ENCODE measurements at places on chromosomes 3 and 15.

- DNase-seq: no peak
Observed at GRCh38 chr15:97141360-97141759, 810.9 kb downstream of the NR2F2 start.

DNA sequence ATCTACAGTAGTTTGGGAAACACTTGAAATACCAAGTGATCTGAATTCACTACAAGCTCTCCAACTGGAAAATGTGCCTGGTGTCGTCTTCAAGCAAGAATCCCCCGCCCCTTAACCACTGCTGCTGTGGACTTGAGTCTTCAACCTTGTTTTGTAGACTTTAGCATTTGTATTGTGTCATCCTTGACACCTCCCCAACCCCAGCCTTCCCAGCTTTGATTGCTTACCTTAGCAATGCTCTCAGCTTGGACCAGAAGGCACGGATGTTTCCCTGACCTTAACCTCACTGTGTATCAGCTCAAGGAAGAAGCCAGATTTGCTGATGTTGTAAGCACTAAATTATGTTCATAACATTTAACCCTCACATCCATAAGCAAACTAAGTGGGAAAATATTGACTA is 146.4 kb downstream of the IGF1R start:
- no peak for DNase-seq

DNA sequence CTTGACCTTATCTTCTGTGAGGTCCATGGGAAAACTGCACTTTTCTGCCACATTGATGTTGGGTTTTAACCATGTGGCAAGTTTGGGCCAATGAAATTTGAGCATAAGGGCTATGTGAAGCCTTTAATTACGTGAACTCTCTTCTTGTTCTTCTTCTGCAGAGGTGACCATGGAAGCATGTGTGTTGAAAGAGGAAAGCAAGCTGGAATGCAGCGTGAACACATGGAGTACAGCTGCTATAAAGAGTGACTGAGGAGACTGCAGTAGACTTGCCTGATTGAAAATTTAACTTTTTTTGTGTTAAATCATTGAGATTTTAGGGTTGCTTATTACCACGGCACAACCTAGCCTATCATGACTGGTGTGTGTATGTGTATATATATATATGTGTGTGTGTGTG is 347.3 kb downstream of the ZIC1 start:
- no peak for DNase-seq

GRCh38 chr15:100061944-100062343 is 279.8 kb downstream of the ADAMTS17 start:
- DNase-seq: no peak

- no peak for DNase-seq
Observed at GRCh38 chr15:64502151-64502550, 41.8 kb downstream of the ZNF609 start.

GRCh38 chr15:35170207-35170606 is 85.1 kb upstream of the NANOGP8 start:
- no peak for DNase-seq

DNA sequence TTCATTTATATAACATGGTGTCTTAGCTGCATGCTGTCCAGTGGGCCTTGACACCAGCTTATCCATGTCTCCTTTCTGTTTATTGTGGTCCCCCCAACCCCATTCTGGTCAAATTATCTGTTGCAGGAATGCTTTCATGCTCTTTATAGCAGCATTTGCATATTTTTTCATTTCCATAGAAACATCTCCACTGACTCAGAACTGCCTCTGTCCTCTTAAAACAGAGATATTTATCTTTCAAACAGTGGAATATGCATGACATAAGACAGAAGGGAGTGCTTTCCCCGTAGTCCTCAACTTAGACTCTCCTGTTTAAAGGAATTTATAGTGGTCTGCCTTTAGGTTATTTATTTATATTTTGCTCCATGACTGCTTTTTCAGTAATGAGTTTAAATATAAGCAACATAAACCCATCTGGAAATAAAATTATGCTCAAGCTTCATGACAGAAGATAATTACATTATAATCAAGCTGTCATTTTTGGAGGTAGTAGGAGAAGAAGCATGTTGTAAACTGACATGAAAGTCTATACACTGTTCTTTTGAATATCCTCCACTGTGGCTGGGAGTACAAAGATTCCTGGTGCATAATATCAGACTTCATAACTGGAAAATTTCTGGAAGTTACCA is 179.5 kb upstream of the CD96 start:
- no peak for DNase-seq

DNA sequence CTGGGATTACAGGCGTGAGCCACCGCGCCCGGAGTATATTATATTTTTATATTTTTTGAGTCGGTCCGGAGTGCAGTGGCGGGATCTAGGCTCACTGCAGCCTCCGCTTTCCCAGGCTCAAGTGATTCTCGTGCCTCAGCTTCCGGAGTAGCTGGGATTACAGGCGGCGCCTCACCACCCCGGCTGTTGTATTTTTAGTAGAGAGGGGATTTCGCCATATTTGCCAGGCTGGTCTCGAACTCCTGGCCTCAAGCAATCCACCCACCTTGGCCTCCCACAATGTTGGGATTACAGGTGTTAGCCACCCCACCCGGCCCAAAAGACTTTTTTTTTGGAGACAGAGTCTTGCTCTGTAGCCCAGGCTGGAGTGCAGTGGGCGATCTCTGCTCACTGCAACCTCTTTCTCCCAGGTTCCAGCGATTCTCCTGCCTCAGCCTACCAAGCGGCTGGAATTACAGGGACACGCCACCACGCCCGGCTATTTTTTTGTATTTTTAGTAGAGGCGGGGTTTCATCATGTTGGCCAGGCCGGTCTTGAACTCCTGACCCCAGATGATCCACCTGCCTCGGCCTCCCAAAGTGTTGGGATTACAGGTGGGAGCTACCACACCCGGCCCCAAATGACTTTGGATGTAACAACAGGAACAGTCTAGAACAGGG is 1.0 kb downstream of the ZNF589 start:
- no peak for DNase-seq

DNA sequence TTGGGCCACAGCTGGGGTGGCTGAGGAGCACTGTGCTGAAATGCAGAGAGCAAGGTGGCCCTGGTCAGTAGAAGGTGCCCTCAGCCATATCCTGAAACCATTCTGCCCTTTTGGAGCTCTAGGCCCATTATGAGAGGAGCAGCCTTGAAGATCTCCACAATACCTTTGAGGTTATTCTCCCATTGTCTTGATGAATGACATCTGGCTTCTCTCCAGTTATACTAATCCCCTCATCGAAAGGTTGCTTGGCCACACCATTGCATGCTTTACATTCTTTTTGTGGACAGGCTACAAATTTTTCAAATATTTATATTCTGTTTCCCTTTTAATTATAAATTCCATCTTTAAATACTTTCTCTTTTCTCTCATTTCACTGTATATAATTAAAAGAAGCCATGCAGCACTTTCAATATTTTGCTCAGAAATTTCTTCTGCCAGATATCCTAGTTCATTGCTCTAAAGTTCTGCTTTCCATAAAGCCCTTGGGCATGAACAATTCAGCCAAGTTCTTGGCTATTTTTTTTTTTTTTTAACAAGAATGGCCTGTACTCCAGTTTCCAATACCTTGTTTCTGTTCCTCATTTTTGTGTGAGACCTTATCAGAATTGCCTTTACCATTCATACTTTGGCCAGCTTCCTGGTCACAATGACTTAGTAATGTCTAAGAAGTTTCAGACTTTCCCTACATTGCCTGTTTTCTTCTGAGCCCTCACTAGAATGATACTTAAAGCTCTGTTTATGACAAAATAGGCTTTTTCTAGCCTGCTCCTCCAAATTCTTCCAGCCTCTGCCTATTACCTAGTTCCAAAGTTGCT is 138.9 kb upstream of the SGO1 start:
- no peak for DNase-seq

DNA sequence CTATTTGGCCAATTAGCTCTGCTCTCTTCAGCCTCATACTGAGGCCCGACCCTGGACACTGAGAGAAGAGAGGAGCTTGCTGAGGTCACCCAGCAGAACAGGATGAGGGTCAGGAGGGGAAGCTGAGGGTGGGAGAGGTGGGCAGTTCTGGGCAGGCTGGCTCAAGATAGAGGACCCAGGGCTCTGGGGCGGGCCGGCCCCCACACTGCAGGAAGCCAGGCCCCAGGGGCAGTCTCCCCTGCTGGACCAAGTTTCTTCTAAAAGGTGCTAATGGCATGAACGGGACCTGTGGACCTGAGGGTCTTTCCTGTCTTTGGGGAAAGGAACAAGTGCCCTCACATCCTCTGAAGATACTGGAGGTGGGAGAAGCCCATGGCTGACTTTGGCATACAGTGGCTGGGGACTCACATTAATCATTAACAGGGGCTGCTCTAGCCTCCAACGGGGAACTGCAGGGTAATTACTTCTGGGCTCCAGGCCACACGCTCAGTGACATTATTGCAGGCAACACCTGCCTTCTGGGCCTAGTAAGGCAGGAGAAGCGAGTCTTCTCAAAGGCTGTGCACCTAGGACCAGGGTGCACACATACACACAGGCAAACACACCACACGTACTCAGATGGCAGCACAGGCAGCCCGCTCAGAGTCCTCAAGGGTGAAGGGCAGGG is 10.6 kb downstream of the HCN4 start:
- DNase-seq: no peak

GRCh38 chr15:99071091-99071680 is 33.7 kb upstream of the SYNM start:
- no peak for DNase-seq

DNA sequence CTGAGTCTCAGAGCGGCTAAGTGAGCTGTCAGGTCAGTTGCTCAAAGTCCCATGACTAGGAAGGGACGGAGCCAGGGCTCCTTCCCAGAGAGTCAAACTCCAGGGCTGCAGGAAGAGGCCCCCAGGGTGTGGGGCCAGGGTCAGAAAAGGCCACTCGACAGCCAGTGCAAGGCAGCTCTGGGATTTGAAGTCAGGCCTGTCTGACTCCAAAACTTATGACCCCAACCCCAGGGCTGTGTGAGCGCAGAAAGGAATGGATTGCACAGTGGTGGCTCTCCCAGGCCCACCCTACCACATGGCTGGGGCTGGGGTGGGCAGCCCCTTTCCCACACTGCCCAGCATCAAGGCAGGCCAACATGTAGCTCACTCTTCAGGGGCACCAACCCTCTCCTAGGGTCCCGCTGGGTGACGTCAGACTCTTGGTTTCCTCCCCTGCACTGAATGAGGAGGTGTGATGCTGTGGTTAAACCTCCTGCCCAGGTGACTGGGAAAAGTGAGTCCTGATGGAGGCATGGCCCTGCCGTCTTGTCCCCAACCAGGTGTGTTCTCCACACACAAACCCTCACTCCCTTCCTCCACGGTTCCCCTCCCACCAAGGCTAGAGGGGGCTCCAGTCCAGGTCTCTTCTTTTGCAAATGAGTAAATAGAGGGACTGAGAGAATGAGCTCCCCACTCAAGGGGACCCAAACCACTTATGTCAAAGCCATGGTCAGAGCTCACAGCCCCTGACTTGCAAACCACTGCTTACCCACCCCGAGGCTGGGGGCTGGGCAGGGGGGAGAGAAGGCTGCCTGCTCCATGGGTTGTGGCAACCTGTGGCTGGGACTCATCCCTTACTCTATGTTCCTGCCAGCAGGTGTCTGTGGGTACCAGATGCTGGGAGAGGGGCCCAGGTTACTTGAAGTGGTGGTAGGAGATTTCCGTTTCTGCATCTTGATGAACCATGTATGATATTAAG is 23.8 kb upstream of the CORO2B start:
- no peak for DNase-seq

DNA sequence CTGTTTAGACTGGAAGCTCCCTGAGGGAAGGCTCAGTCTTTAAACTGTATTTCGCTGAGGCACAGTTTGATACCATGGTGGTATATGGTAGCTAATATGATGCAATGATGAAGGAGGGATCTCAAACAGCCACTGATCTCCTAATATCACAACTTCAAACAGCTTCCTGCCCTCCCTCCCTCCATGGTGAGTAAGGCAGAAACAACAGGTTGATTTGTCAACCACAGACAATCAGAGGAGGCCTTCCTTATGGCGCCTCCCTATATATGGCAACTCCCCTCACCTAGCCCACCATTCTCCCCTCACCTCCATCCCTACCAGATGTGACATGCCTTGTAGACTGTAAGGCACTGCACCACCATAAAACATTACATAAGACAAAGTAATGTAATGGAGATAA is 316.5 kb upstream of the ICE2 start:
- DNase-seq: no peak

- no peak for DNase-seq
Observed at GRCh38 chr15:94844198-94844537, 612.8 kb downstream of the MCTP2 start.

DNA sequence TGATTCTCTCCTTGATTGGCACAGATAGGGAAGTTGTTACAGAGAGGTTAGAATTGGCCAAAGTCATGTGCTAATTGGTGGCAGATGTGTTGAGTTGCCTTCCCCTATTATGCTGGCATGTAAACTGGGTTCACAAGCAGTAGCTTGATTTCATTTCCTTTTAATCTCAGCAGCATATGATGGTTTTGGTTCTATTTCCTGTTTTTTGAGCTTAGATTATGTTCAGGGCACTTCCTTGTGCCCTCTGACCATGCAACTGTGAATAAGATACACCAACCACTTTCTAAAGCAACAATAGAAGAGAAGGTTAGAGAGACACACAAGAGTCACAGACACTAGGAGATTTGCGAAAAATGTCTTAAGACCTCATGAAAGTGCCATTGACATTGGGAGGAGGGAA is 16.5 kb downstream of the HPS3 start:
- DNase-seq: no peak

GRCh38 chr3:182957226-182957625 is 23.1 kb downstream of the DCUN1D1 start:
- DNase-seq: no peak

DNA sequence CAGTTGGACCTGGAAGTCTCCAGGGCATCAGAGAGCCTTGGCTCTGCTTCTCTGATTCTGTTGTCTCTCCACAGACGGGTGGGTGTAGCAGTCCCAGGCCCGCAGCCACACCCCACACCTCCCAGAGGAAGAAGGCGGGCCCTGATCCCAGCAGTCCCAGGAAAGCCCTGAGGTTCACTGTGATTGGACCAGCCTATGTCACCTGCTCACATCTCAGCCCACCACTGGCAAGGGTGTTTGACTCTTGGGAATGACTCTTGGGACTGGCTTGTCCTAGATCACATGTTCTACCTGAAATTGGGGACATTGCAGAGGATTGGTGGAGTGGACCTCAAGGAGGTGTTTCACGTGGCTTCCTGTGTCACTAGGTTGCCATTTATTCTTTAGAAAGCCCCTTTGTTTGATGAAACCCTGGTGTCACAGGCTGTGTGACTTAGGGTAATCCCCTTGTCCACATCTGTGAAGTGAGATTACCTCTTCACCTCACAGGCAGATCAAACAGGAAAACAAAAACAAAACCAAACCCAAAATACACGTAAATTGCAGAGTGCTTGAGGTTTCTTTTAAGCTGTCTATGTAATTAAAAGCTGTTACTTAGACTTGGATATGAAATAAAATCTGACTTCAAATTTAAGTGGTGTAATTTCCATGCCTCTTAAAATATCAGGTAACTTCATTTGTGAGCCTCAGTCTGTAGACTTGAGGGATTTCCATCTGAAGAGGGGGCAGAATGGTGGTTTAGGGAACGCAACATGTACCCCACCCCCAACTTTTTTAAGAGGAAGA is 26.7 kb downstream of the FLNB start:
- DNase-seq: no peak

GRCh38 chr3:159855599-159856346 is 132.9 kb upstream of the IL12A start:
- DNase-seq: no peak
